ENCODE measurements at places on chromosomes 4 and X.

DNA sequence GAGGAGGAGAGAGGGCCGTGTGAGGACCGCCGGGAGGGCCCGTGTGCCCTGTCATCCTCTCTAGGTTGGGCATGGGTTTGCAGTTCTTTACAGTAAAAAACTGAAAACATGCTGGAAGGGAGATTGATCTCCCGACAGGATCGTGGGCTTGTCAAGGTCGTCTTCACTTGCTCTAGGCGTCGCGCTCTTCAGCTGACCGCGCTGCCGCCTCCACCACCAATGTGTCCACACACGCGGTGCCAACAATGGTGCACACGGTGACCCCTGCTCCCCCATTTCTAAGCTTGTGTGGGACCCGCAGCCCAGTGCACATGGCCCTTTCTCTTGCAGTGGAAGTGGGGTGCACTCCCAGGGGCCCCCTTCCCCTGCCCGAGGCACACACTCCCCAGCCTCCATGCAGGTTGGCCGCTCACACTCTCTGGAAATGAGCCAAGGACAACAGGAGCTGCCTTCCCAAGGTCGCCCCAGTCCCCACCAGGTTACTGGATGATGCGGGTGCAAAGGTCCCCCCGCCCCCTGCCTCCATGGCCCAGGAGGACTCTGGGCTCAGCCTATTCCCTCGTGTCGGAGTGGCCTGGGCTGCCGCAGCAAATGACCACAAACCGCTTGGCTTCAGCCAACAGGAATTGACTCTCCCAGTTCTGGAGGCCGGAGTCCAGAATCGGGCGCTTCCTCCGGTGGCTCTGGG is 1.7 kb upstream of the ZFP92 start:
- DNase-seq: no peak

DNA sequence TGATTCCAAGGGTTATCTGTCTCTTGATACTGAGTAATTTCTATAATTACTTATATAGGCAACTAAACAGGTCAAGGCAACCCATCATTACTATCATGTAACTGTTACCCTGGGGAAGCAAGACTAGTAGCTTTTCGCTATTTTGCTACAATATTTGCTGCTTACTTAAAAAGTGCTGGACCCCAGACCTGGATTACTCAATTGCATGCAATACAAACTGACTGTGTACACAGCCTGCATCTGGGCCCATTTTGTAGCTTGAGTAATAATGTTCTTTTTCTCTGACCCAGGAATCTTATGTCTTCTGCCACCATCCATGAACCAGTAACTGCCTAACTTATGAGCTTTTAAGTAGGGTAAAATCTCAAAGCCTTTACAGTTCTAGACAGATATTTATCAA is 53.4 kb downstream of the CNOT6L start:
- DNase-seq: no peak

DNA sequence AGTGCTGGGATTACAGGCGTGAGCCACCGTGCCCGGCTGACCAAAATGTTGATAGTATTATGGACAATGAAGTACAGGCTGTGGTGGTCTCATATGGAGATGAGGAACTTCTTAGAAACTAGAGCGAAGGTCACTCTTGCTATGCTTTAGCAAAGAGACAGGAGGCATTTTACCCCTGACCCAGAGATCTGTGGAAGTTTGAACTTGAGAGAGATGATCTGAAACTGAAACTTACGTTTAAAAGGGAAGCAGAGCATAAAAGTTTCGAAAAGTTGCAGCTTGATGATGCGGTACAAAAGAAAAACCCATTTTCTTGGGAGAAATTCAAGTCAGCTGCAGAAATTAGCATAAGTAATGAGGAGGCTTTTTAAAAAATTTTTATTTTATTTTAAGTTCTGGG is 8.5 kb upstream of the CTAG2 start:
- DNase-seq: no peak

- no peak for DNase-seq
These were observed 49.7 kb downstream of the OTC start for GRCh38 chrX:38402118-38402517.

DNA sequence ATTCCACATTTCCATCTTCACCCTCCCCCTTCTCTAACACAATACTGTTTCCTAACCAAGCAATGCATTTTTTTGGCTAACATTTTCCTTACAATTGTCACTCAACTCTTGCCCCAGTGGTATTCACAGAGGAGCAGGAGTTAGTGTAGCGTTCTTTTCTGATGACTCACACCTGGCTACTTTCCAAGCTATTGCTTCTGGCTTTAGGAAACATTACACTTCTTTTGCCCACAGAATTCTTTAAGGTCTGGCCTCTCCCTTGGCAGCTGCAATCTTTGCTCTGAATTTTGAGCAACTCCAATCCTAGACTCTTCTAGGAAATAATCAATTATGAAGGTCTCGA is 27.5 kb upstream of the PDGFC start:
- no peak for DNase-seq

DNA sequence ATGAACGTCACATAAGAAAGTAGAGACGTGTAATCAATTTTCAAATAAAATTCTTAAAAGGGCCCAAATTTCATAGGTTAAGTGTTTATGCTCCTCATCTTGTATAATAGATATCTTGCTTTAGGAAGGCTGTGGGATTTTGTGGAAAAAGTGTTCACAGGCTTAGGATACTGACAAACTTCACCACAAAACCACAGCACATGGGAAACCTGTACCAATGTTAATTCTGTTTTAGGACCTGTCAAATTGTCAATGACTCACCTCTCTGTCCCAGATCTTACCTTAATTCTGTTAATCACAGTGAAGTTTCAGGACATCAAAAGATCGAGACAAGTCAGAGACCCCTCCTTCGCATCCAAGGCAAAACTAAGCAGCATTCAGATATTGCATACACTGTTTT is 24.2 kb downstream of the FGFBP1 start:
- no peak for DNase-seq

GRCh38 chr4:184448821-184449220 is 25.5 kb downstream of the IRF2 start:
- peak; percentile 25 for DNase-seq

GRCh38 chr4:76035799-76036380 is at the start of gene CXCL11:
Gene CXCL11 (minus strand): TSS chr4:76036070. CDS start chr4:76035987, 83 bp downstream.
- DNase-seq: no peak

GRCh38 chrX:13933851-13934250 is 95.8 kb downstream of the GEMIN8 start:
- no peak for DNase-seq

- no peak for DNase-seq
These were observed 5.1 kb upstream of the SLC25A6 start for GRCh38 chrX:1397001-1397400.

GRCh38 chrX:143634309-143634662 is 1.6 kb downstream of the SLITRK4 start:
- no peak for DNase-seq

DNA sequence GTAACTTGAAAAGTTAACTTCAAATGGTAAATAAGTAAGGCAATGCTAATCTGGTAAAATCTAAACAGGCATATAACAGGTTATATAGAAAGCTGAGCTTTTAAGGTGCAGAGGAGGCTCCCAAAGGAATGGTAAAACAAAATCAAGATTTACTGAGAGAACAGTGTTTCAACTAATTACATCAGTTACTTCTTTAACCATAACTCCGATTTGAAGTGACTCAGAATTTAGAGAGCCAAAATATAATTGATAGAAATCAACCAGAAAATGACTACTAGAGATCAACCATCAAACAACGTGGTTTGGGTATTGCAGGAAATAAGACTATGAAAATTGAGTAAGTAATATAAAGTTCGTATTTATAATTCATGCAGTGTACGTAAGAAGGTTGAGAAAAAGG is 6.9 kb downstream of the G3BP2 start:
- no peak for DNase-seq

GRCh38 chr4:83258461-83258860 is 26.1 kb downstream of the COQ2 start:
- no peak for DNase-seq

GRCh38 chr4:72564184-72564583 is 4.8 kb downstream of the ADAMTS3 start:
- no peak for DNase-seq

- DNase-seq: no peak
These were observed 174.4 kb downstream of the GRIA3 start for GRCh38 chrX:123358457-123358856.

- no peak for DNase-seq
These were observed 194.7 kb downstream of the RAB28 start for GRCh38 chr4:13289391-13289790.

- DNase-seq: no peak
These were observed 4.6 kb downstream of the TREX2 start for GRCh38 chrX:153441296-153441695.

GRCh38 chrX:40446921-40447320 is 133.8 kb upstream of the ATP6AP2 start:
- no peak for DNase-seq

DNA sequence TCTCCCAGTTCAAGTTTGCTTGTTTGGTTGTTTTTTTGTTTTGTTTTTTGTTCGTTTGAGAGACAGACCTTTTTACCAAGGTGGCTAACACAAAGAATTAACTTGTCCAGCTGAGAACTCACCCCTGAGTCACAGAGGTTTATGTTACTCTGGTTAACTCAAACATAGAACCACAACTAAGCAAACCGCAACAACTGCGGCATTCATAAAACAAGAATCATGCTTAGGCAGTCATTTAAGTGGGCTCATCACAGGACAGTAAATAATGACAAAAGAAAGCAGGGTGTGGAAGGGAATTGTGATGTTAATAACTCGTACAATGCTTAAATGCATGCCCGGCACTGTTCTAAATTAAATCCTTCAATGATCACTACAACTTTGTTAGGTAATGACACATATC is 24.7 kb upstream of the IL13RA1 start:
- DNase-seq: no peak

DNA sequence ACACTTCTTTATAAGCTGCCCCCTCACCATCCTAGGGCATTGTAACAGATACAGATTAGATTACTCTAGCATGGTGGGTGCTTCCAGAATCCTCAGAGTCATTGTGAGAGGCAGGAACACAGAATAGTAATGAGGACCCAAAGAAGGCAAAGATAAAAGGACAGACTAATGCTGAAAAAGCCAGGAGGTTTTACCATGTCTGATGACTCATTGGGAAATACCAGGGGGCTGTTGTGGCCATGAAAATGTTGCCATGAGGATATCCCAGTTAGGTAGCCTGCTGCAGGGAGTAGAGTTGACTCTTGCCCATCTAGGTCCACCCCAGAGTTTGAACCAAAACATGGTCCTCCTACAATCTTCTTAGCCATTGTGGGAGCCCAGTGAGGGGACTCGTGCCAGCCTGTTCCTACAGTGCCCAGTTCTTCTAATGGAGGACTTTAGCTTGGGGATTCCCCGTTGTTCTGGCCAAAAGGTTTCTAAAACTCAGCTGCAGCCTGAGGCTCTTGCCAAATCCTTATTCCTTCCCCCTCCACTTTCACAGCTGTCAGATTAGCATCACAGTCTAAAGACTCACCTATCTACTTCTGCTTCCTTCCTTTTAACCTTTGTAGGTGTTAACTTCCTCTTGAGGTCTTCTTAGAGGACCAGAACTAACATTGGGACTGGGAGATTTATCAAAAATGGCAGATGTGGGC is 586.0 kb upstream of the AADAT start:
- DNase-seq: no peak

GRCh38 chr4:68132342-68132741 is 2.7 kb upstream of the TMPRSS11F start:
- no peak for DNase-seq

- DNase-seq: no peak
These were observed 26.7 kb downstream of the IRF2 start for GRCh38 chr4:184447664-184448063.

DNA sequence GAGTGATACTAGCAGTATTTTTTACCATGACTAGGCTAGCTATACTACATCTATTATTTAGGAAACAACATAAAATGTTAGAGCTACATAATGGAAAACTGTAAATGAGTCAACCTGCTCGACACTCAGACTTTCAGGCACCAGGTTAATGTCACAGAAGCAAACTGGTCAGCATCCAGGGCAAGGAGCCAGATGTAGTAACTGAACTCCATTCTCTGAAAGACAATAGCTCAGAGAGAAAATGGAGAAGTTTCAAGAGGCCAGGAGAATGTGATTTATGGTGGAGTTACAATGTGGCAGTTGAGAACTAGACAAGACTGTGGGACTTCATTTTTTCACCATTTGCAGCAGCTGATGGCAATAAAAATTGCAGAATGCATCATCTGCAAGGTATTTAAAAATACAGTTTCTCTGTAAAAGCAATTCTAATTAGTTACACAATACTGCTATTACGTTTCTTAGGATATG is 342.7 kb upstream of the PABPC4L start:
- DNase-seq: no peak

GRCh38 chr4:64729561-64729960 is 320.3 kb upstream of the TECRL start:
- no peak for DNase-seq

GRCh38 chrX:5341902-5342301 is 886.8 kb downstream of the NLGN4X start:
- DNase-seq: no peak

GRCh38 chr4:115437739-115438138 is 324.3 kb upstream of the NDST4 start:
- DNase-seq: no peak

DNA sequence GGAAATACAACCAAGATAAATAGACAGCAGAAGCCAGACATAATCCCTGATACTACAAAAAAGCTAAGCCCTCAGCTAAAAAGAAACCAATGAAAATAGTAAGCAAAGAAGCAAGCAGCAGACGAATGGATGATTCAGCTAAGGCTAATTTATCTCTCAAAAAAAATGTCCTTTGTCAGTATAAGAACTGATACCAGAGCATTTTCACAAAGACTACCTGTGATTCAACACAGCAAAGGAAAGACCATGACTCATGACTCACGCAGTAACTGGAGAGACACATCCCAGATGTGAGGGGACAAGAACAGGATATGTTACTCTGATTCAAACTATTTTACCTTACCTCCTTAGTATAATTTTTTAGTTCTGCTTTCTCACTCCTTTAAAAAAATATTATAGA is 22.7 kb upstream of the TMPRSS11F start:
- DNase-seq: no peak

DNA sequence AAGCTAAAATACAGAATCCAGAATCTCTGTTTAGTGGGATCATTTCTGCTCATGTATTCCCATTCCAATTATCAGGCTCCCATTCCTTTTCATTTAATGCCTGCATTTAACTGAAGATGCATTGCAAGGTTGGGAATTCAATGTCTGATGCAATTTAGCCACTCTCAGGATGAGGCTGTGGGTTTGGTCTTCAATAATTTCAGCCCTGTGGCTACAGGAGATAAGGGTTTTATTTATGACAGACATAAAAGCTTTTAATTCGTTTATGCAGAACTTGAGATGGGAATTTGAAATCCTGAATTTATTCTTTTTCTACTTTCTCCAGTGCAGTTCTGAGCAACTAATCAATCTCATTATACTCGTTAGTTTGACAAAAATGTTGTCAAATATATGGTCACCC is 1225.9 kb downstream of the PCDH18 start:
- no peak for DNase-seq

Data from germinal center (tissue), 1 donor.